ENCODE measurements at places on chromosomes 1 and 21.
A peak's percentile ranks its signal among the peaks of the same experiment; 100 is the strongest.

DNA sequence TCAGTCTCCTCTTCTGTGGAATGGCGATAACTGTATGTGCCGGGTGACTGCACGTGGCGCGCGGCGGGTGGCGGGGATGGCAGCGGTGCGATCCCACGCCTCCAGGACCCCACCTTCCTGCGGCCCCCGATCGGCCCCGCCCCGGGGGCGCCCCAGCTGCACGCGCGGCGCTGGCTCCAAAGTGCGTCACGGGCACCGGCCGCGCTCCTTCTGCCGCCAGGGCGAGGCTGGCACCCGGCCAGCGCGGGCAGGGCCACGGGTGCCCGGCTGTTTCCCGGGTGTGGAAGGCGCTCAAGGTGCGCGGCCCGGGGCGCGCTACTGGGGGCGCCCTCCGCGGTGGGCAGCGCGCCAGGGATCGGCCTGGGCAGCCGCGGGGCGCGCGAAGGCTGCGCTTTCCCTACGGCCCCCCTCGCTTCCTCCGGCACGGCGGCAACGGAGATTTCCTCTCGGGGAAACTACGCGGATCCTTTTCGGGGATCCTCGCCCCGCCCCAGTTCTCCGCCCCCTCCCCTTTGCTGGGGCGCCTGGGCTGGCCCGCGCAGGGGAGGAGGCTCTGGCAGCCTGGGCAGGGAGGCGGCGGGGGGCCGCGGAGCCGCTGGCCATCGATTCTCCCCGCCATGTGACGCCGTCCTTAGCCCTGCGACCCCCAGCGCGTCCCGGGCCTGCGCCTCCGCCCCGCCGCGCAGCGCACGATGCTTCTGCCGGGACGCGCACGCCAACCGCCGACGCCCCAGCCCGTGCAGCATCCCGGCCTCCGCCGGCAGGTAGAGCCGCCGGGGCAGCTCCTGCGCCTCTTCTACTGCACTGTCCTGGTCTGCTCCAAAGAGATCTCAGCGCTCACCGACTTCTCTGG is at the start of gene EVA1C:
Gene EVA1C, plus strand, starts transcription at position 545 of the 853 bp plus-strand sequence. Its CDS starts 148 bp downstream, at position 693.
- peak; percentile 62 for DNase-seq

DNA sequence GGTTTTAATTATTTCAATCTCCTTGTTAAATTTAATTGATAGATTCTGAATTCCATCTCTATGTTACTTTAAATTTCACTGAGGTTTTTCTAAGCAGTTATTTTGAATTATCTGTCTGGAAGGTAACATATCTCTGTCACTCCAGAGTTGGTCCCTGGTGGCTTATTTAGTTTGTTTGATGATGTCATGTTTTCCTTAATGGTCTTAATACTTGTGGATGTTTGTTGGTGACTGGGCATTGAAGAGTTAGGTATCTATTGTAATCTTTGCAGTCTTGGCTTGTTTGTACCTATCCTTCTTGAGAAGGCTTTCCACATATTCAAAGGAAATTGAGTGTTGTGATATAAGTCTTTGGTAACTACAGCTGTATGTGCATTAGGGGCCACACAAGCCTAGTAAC is 810.0 kb upstream of the NEGR1 start:
- DNase-seq: no peak

DNA sequence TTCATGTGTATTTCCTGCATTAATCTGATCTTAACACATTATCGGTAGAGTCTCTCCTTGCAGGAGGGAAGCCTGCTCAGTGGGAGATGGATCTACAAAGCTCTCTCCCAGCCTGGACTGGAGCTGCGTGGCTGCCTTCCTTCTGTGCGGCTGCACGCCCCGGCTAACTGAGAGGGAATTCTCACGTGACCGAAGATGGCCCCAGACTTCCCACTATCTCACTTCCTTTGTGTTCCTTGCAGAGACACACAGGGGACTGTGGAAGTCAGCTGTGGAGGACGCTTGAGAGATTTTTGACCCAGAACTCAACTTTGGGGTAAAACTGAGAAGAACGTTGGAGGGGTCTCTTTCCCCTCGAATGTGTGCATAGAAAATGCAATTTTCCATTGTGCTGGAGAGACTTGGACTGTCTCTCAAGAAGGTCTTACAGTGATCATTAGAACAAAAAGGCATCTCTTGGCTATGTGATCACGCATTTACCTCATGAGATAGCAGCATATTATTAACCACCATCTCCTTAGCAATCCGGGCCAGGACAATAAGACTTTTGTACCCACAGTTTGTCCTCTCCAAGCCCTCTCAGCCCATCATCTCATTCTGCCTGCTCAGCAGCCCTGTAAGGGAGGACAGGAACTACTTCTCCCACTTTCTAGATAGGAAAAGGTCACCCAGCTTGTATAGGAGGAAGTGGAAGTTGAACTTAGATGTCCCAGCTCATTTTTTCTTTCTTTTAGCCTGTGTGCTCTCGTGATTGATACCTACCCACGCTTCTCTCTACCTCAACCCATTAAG is 49.3 kb upstream of the TARBP1 start:
- DNase-seq: no peak

DNA sequence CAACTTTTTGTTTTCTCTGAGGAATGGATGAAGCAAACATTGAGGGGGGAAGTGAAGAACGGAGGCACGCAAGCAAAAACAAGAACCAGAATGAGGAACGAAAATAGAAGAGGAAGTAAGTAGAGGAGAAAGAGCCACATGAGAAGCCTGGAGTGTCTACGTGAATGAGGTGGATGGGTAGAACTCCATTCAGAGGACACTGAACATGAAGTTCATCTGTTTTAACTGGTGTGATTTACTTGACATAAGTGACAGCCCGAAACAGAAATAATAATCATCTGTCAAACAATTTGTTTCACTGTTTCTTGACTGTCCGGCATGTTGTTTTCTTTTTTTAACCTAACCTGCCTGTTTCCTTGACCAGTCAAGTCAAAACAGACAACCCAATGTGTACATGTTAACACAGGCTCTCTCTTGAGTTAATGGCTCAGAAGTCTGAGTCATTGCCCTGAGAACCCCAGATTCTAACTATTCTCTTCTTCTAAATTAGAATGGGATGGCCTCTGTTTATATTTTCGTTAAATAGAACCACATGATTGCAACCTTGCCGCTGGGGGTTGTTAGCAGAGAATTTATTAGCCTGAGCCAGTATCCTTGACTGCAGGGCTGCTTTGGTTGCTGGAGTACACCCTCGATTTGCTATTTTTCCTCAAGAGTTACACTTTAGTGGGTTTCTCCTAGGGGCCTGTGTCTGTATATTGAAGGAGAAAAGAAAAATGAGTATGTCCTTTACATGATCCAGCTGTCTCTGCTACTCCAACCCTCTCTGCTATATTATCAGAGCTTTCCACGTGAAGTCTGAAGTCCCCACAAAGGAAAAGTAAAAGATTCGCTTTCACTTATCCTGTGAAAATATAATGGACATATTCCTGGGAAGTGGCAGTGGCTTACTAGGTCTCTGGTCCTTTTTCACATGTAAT is 151.7 kb downstream of the ZC3H11B start:
- DNase-seq: no peak

GRCh38 chr1:114803001-114803400 is 22.5 kb upstream of the SIKE1 start:
- DNase-seq: no peak

DNA sequence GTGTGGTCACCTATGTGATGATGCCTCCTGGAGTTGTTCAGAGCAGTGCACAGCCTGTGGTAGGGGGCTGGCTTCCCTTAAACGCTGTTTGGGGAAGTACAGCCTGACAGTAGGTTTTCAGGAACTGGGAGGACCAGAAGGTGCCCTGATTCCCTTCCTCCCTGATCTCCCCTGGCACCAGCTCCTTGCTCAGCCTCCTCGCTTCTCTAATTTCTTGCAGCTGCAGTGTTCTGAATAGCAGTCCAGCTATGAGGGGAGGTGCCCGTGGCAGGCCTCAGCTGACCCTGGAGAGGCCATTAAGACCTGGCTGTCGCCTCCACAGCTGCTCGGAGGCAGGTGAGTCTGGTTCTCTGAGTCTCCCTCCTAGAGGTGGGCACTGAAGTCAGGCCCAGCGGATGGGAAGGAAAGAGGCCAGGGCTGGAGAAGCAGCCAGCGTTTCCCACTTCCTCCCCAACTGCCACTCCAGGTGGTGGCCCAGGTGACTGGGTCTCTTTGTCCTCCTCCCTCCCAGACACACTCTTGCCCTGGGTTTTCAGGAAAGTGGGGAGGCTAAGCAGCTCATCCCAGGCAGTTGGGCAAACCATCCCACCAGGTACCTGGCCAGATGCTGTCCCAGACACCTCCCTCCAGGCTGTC is 52.0 kb upstream of the RPL11 start:
- no peak for DNase-seq

- no peak for DNase-seq
Measured at GRCh38 chr1:201904579-201904978, 15.9 kb downstream of the SHISA4 start.

- no peak for DNase-seq
Measured at GRCh38 chr1:101262630-101263348, 26.0 kb downstream of the S1PR1 start.

Data from activated CD4-positive, alpha-beta T cell treated with anti-CD3 and anti-CD28 coated beads for 24 hours (primary cell).